ENCODE measurements at places on chromosomes 6 and 20. TPM values are rescaled to one million over a fixed set of nuclear protein-coding genes. Genes with fewer than 3 reads are reported as not detected.

The CASS4 gene
- total RNA-seq, result 5.1 TPM

The LSM14B gene
- 25.1 TPM for total RNA-seq

The SLC16A10 gene
- 3.8 TPM for total RNA-seq

The MLN gene
- total RNA-seq, result not detected

The PGC gene
- not detected for total RNA-seq

The OGFR gene
- 52.6 TPM for total RNA-seq

The POU5F1 gene
- total RNA-seq, result not detected

The TFAP2A gene
- not detected for total RNA-seq

The NINL gene
- total RNA-seq, result 1.7 TPM

- no peak for ATAC-seq
Observed at GRCh38 chr6:113432521-113433334, 424.4 kb upstream of the MARCKS start.

- no peak for ATAC-seq
Observed at GRCh38 chr6:150176659-150177058, 33.8 kb downstream of the PPP1R14C start.

- no peak for ATAC-seq
Observed at GRCh38 chr6:79137671-79138070, 59.6 kb upstream of the PHIP start.

DNA sequence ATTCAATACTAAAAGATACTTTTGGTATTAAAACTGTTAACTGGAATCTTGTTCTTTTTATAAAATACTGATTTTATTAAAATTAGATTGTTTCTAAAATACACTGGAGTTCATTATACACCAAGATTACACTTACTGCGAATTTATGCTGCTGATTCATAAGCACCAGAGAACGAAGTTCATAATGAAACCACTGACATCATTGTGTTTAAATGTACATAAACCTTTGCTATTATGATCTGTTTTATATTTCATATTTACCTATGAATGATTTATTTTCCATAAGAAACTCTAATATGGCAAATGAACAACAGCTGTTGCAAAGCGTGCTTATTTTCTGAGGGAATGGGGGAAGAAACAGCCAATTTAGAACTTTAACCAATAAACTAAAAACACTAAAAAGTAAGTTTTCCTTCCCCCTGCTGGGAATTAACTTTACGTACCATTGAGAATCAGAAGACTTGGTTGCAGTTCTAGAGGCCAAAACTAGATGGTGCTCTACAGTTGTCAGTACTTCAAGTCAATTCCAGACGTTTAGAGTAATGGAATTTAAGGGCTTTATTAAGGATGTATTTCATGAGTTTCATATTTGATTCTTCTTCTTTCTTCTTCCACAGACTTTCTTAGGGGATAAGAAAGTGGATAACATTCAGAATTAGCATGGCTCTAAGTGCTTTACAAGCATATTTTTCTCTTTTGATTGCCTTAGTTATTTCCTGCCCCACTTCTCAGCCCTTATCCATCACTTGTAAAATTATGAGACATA lies 30.8 kb upstream of the COL19A1 start:
- peak; percentile 79 for ATAC-seq

DNA sequence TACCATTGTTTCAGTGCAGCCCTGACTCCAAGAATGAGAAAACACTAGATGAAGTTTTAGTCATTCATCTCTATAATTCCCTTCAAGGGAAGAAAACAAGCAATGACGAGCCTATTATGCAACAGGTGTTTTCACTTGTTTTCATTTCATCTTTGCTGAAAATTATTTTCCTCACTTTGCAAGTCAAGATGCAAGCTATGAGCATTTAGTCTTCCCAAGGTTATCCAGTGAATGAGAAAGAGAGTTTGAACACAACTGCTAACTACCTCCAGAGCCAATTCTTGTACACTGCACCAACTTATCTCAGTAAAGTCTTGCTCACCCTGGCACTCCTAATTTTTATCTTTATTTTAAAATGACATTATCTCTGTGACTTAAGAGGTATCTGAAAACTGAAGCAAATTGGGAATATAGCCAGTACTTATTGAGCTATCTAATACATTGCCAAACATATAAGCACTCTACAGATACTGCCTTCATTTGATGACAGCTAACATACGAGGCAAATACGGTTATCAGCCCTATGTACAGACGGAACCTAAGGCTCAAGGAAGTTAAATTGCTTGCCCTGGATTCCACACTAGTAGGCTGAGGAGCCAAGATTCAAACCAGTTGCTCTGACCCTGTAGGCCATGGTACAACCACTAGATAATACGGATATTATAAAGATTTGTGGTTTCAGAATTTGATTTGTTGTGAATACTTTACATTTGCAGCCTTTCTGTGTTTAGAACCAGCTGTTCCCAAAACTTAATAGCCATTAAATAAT lies 36.8 kb downstream of the MOXD1 start:
- no peak for ATAC-seq

GRCh38 chr6:31035862-31036497 lies 25.7 kb downstream of the MUC22 start:
- ATAC-seq, result no peak

DNA sequence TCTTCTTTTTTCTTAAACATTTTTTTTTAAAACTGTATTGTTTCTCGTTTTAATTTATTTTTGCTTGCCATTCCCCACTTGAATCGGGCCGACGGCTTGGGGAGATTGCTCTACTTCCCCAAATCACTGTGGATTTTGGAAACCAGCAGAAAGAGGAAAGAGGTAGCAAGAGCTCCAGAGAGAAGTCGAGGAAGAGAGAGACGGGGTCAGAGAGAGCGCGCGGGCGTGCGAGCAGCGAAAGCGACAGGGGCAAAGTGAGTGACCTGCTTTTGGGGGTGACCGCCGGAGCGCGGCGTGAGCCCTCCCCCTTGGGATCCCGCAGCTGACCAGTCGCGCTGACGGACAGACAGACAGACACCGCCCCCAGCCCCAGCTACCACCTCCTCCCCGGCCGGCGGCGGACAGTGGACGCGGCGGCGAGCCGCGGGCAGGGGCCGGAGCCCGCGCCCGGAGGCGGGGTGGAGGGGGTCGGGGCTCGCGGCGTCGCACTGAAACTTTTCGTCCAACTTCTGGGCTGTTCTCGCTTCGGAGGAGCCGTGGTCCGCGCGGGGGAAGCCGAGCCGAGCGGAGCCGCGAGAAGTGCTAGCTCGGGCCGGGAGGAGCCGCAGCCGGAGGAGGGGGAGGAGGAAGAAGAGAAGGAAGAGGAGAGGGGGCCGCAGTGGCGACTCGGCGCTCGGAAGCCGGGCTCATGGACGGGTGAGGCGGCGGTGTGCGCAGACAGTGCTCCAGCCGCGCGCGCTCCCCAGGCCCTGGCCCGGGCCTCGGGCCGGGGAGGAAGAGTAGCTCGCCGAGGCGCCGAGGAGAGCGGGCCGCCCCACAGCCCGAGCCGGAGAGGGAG lies 580 bp downstream of the VEGFA start:
- peak; percentile 19 for ATAC-seq

- ATAC-seq, result no peak
Observed at GRCh38 chr20:3692706-3693294, 11.0 kb upstream of the ADAM33 start.

DNA sequence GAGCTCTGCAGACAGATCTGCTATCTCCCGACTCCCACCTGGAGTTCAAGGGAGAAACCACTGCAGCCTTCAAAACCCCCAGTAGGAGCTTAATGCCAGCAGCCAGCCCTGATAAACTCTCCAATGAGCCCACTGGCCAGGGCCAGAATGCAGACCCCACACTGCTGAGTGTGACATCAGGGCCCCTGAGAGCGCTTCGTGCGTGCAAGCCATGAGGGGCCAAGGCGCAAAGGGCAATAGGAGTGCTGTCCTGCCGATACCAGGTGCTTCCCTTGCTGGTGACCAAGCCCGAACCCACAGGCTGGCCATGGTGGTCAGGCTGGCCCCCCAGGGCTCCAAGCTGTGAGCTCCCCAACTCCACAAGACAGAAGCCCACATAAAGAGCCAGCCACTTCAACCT lies 33.2 kb upstream of the CST7 start:
- no peak for ATAC-seq

DNA sequence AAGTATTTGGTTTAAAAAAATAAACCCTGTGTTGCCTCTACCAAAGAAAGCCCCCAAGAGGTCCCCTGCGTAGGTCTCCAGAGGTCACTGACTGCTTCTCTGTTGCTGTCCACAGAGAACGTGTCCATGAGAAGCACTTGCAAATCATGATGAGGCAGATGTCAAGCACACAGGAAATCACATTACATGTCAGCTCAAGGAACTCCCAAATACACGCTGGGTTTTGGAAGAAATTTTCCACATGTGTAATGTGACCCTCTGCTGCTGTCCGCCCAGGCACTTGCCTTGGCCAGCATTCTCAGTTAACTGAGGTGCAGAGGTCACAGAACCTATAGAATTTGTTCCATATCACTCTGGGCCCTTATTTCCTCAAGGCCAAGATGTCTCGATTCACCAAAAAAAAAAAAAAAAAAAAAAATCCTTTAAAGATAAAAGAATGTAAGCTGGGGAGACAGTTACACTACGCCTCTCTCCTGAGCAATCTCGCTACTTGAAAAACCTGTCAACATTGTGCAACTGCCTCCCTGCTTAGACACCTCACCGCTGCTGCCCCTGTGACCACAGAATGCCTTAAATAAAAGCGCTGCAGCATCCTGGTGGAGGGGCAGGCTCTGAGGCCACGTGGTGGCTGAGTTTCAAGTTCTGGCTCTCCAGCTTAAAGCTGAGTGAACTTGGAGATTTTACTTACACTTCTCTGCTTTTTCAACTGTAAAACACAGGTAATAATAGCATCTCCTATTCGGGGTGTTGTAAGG lies 42.3 kb downstream of the SLC22A23 start:
- peak; percentile 31 for ATAC-seq

GRCh38 chr6:25061289-25061936 lies 125.7 kb upstream of the RIPOR2 start:
- no peak for ATAC-seq

- ATAC-seq, result no peak
Observed at GRCh38 chr6:147740326-147740725, 231.8 kb downstream of the SAMD5 start.

GRCh38 chr6:64170316-64170715 lies 534.7 kb downstream of the PHF3 start:
- ATAC-seq, result no peak

- ATAC-seq, result no peak
Observed at GRCh38 chr6:144657691-144658090, 372.6 kb downstream of the UTRN start.

- ATAC-seq, result peak; percentile 51
Observed at GRCh38 chr6:108902382-108902792, 54.2 kb downstream of the ARMC2 start.

GRCh38 chr6:136521427-136521826 lies 28.8 kb downstream of the MAP7 start:
- no peak for ATAC-seq

DNA sequence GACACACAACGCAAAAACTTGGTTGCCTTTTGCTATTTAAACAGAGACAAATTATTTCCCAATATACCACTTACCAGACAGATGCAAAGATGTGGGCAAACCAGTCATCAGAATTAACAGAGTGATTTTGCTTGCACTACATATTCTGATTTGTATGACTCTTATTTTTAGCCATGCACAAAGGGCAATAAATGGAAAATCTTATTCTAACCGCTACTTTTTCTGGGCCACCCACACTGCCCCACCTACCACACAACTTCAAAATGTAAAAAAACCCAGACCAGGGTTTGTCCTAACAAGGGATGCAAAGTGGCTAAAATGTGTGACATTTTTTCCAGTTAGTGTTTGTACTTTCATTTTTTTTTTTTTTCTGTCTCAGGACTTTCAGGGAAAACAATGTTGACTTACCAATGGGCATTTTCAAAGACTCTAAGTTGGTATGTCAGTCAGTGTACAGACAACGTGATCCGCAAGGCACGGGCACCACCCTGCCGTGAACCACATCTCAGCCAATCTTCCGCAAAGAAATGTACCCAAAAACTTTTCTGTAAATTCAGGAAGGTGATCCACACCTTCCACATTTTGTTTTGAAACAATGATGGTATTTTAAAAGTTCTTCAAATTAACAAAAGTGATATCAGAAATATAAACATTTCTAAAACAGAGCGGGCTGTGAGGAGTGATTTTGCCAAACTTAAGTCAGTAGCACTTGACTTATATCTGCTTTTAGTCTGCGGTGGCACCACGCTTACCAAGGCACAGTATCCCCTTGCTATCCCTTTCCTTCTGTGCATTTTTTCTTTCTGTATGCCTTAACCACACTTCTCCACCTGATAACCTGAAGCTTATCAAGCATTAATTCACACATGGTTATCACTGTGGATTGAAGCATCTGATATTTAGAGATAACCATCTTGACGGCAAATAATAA lies 185.6 kb downstream of the GJA10 start:
- ATAC-seq, result peak; percentile 49

DNA sequence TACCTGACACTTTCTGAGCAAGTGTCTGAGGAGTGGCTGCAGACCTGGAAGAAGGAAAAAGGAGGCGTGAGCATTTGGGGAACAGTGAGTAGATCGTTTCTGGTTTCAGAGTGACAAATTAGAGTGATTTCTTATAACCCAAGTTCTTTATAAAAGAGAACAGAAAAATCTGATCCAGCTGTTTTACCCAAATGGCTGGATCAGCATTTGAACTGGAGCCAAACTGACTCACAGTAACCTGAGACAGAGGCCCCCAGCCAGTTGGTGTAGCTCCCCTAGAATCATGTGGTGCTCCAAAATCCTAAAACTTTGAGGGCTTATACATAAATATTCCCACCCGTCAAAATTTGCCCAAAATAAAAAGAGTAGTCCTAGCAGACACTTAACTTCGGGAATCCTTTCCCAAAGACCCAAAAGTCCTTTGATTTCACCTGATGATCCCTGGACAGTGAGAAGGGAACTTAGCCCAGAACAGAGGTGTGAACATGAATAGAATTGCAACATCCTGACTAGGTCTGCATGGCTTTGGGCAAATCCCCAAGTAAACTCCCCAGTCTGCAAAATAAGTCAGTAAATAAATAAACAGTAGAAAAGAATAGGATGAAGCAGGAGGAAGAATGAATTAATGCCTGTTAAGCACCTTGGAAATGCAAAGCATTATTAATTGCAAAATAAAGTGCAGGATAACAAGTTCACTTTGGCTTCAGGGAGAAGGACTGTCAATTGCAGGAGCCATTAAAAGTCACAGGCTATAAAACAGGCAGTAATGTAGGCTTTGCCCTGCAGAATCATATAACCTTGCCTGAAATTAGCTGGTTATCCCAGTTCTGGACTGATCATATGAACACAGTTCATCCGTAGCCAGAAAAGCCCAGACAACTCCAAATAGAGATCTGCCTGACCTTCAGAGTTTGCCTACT lies 262.0 kb upstream of the JARID2 start:
- ATAC-seq, result no peak

GRCh38 chr6:4364172-4364571 lies 228.8 kb upstream of the ECI2 start:
- peak; percentile 68 for ATAC-seq

DNA sequence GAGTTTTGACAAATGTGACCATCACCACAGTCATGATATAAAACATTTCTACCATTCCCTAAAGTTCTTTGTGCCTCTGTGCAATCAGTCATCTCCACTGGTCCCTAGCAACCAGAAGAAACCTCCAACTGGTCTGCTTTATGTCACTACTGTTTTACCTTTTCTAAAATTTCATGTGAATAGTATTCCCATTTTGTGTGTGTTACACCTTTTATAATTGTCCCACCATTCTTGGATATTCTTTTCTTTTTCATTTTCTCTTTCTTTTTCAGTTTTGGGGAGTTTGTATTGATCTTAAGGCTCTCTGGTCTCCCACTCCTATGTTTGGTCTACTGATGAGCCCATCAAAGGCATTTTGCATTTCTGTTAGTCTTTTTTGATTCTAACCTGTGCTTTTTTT lies 95.4 kb downstream of the NCOA3 start:
- no peak for ATAC-seq

Measured in activated T-helper 17 cell treated with anti-CD3 and anti-CD28 coated beads, Interleukin-2, amount 50 U/mL, for 72 hours (primary cell).